ENCODE measurements at places on chromosomes 13 and 19.

- no peak overlapping the region for H3K27ac ChIP-seq
- no peak overlapping the region for H3K4me3 ChIP-seq
- H3K36me3 ChIP-seq = no peaks in the 10 kb centered on the region
- H3K27me3 ChIP-seq = no peaks in the 10 kb centered on the region
Measured at GRCh38 chr19:27780367-27781075, 1432.4 kb downstream of the UQCRFS1 start.

- no peak overlapping the region for H3K27ac ChIP-seq
- no peaks in the 10 kb centered on the region for H3K27me3 ChIP-seq
- no peaks in the 10 kb centered on the region for H3K36me3 ChIP-seq
Measured at GRCh38 chr13:75318138-75318833, 163.7 kb downstream of the TBC1D4 start.

DNA sequence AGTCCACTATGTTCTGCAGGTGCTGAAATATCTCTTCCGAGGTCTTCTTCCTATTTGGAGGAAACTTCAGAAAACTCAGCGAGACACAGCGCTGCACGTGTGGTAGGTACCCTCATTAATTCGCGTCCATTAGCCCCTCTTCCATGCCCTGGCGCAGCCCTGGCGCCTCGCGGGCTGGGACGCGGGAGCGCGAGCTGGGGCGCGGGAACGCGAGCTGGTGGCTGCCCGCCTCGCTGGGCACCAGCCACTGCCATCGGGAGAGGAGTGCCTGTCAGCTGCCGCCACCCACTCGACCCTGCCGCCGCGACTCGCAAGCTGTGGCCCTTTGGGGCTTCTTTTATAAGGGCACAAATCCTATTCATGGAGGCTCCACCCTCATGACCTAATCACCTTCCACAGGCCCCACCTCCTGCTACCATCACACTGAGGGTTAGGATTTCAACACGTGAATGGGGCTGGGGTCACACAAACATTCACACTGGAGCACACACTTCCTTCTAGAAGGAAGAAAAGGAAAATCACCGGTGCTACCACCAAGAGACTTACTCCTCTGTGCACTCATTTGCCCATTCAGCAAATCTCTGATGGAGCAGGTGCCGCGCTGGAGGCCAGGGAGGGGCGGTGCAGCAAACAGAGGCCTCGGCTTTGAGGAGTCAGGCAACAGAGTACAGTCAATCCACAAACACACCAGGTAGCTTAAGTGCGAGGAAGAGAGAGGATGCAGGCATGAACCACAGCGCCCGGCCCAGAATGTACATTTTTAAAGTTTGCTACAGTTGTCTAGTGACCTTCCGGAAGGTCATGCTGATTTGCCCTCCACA is 43.0 kb upstream of the LATS2 start:
- DNase-seq = no peak
- H3K27me3 ChIP-seq = no peaks in the 10 kb centered on the region
- H3K4me1 ChIP-seq = peaks cover 7% of the 10 kb centered on the region
- H3K4me3 ChIP-seq = no peak overlapping the region

- DNase-seq = peak; percentile 29
- H3K4me1 ChIP-seq = no peaks in the 10 kb centered on the region
Measured at GRCh38 chr13:20553311-20553710, 13.6 kb upstream of the IFT88 start.

DNA sequence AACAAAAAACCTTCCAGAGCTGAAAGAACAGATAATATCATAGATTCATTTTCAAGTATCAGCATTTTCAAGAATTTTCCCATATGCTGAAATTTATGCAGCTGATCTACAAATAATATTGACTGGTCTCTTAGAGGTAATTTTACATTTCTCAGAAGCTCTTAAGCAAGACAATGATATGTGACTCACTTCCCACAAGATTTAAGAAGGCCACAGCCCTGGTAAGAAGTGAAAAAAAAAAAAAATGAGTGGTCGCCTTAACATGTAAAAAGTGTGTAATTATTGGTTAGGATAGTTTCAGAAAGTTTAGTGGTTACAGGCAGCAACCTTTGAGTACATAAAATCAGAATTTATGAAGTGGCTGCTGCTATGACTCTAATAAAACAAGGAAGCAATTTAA is 54.5 kb downstream of the NUFIP1 start:
- no peak overlapping the region for H3K4me3 ChIP-seq
- DNase-seq = peak; percentile 88
- no peaks in the 10 kb centered on the region for H3K27me3 ChIP-seq
- H3K36me3 ChIP-seq = no peaks in the 10 kb centered on the region
